Activated CD4-positive, alpha-beta T cell treated with anti-CD3 and anti-CD28 coated beads for 4 hours (primary cell): ENCODE measurements at places on chromosomes 12 and 14.

GRCh38 chr12:46209170-46209569, 59.7 kb downstream of the SLC38A1 start:
- no peak for DNase-seq

DNA sequence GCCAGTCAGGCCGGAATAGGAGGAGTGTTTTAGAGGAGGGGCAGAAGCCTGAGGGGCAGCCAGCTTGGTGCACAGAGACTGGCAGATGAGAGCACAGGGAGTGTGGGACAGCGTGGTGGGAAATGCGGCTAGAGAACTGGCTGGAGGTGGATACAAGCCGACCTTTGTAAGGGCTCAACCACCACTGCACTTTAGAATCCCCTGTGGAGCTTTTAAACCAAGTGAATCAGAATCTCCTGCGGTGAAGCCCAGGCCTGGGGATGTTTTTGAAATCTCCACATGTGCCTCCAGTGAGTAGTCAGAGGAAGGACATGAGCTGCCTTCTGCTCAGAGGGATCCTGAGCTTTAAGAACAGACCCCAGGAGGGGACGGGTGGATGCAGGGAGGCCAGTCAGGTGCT, 10.9 kb upstream of the PCED1B start:
- DNase-seq: no peak

DNA sequence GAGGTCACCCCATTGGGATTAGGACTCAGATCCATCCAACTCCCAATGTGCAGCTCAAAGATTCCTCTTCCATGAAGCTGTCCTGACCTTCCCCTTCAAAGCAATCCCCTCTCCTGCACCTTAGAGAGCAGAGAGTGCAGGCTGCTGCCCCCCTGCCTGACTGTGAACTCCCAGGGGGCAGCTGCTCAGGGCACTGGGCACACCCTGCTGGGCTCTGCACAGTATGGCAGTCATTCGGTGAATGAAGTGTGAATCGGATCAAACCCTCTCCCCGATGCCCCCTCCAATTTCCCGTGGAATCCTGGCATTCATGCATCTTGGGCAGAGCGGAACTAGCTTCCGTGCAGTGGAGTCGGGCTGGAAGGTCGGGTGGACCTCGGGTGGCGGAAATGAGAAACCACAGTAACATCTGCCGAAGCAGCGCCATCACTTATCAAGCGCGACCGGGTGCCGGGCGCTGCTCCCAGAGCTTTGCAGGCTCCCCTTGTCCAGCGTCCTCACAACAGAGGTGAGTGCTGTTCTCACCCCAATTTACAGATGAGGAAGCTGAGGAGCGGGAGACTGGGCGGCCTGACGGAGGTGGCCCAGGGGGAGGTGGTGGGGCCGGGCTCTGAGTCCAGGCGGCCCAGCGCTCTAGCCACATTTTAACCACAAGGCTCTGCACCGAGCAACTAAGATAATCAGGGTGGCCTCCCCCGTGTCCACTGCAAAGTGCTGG, 14.7 kb downstream of the GALNT9 start:
- DNase-seq: no peak

DNA sequence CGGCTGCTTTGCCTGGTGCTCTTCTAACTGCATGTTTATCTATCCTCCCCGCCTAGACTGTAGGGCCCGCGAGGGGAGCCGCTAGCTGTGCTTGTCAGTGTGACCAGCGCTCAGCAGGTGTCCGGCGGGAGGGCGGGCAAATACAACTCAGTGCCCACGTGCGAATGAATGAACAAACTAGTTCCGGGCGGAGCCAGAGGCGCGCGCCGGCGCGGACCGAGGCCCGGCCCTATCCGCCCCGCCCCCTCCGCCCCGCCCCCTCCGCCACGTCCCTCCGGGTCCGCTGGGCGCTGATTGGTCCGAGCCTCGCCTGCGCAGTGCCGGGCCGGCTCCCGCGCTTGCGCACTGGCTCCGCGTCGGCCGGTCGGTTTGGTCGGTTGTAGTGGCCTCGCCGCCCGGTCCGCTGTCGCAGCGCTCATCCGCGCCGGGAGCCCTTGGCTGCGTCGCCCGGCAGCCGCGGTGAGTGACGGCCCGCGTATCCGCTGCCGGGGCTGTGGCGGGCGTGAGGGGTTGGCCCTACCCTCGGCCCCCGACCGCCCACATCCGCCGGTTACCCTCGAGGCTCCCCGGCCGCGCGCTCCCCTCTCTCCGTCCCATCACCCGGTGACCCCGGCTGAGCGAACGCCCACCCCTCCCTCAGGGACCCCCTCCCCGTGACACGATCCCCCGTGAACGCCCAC, 60.0 kb downstream of the DDX51 start:
- DNase-seq: peak; percentile 81

- no peak for DNase-seq
Measured at GRCh38 chr12:67436230-67436629, 167.1 kb downstream of the CAND1 start.

- no peak for DNase-seq
Measured at GRCh38 chr14:54223831-54224402, 172.9 kb upstream of the CDKN3 start.

GRCh38 chr12:47729233-47729632, 3.9 kb upstream of the ENDOU start:
- DNase-seq: no peak

- no peak for DNase-seq
Measured at GRCh38 chr12:93279565-93280412, 97.9 kb upstream of the NUDT4 start.

GRCh38 chr12:46523863-46524770, 151.5 kb upstream of the SLC38A2 start:
- peak; percentile 39 for DNase-seq

GRCh38 chr12:54587315-54587873, 1.1 kb downstream of the PPP1R1A start:
- no peak for DNase-seq

GRCh38 chr12:69792533-69792932, 32.5 kb upstream of the MYRFL start:
- DNase-seq: no peak

DNA sequence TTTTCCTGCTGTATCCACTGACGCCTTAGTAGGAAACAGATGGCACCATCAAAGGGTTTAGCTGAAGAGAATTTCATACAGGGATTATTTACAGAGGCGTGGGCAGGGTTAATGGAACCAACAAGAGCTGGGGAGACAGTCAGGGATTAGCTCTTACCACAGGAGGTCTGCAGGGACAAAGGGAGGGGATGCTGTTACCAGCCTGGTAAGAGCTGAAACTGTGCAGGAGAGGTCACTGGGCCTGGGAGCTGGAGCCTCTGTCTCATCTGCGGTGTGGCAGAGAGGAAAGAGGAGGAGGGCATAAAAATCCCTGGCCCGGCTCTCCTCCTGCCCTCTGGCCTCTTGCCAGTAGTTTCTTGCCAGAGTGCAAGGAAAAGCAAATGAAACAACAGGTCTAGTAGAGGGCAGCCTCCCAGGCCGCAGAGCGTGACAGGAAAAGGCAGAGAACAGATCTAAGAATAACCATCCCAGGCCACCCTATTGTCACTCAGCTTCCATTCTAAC, 18.9 kb upstream of the POC1B start:
- no peak for DNase-seq

DNA sequence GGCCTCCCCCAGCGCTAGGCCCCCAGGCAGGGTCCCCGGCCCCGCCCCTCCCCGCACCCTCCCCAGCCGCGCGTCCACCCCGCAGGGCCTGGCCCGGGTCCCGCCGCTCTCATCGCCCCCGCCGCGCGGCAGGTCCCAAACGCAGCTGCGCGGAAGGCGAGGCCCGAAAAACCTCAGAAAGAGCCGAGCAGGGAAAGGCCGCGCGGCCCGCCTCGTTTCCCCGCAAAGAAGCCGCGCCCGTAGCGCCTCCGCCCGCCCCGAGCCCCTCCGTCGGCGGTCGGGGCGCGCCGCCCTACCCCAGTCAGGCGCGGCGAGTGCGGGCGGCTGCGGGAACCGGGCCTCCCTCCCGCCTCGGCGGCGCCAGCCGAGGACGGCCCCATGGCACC, 324 bp downstream of the POLE start:
- peak; percentile 6 for DNase-seq

- no peak for DNase-seq
Measured at GRCh38 chr12:76948879-76949278, 70.1 kb upstream of the CSRP2 start.

- DNase-seq: no peak
Measured at GRCh38 chr12:54299515-54300224, 1.1 kb downstream of the NFE2 start.

GRCh38 chr14:93857081-93857480, 68.8 kb upstream of the PRIMA1 start:
- DNase-seq: no peak

DNA sequence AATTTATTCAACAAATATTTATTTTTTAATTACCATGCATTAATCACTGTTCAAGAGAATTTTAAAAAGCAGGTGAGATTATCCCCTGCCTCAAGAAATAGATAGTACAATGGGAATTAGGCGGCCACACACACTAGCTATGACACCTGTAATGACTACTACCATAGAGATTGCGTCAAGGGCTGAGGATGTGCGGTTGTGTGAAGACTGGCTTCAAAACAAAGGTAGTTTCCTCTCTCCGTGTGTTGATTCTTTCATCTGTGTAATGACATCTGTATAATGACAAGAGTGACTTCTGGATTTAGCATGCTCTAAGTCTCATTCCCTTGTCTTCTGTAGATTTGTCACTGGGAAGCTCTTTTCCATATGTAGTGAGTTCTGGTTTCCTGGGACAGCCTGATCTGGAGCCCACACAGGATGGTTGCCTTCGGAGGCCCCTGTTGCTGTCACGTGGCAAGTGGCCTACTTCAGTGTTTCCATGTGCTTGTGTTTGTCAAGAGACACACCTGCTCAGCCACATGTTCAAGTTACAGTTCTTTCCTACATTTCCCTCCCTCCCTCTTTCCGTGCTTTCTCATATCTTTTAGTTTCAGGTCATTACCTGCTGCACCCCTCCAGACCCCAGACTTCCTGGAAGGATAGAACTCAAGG, 64.3 kb downstream of the GALNT8 start:
- DNase-seq: no peak

- no peak for DNase-seq
Measured at GRCh38 chr14:63892265-63892664, 39.5 kb downstream of the SYNE2 start.

DNA sequence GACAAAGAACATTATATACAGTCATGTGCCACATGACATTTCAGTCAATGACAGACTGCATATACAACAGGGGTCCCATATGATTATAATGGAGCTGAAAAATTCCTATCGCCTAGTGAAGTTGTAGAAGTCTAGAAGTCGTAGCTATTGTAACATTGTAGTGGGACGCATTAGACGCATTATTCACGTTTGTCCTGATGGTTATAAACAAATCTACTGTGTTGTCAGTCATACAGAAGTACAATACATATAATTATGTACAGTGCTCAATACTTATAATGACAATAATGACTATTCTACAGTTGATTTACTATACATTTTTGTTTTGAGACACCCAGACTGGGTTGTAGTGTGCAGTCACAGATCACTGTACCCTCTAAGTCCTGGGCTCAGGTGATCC, 64.1 kb upstream of the AP4S1 start:
- no peak for DNase-seq

DNA sequence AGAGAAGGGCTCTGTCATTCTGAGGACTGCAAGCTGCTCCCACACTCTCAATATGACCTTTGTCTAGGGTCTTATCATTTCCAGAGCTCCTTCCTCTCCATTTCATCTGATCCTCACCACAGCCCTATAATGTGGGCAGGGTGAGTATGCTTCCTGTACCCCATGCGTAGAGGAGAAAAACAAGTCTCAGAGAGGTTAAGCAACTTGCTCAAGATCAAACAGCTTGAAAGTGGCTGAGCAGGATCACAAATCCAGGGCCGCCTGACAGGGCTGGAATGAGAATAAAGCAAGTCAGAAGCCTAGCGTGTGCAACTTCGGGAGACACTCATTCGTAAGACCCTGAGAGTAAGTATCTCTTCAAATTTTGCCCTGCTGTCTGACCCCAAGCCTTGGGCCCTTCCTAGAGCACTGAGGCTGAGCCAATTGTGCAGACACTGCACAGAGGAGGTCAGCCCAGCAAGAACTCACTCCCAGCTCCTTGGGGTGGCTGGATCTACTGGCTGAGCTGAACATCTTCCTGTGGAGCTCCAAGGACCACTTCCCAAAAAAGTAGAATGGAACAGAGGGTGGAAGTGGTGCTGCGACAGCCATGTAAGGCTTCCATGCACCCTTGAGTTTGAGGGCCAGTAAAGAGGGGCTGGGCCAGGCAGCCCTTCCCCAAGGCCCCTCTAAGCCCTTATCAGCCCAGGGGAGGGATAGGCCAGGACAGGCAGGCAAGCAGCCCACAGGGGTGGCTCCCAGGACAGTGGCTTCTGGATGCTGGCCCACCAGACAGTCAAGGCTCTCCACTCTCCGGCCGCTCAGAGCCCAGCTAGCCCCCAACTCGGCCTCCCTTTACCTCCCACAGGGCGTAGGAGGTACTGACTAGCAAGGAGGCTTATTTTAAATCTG, 10.5 kb downstream of the ZFP36L1 start:
- peak; percentile 54 for DNase-seq

DNA sequence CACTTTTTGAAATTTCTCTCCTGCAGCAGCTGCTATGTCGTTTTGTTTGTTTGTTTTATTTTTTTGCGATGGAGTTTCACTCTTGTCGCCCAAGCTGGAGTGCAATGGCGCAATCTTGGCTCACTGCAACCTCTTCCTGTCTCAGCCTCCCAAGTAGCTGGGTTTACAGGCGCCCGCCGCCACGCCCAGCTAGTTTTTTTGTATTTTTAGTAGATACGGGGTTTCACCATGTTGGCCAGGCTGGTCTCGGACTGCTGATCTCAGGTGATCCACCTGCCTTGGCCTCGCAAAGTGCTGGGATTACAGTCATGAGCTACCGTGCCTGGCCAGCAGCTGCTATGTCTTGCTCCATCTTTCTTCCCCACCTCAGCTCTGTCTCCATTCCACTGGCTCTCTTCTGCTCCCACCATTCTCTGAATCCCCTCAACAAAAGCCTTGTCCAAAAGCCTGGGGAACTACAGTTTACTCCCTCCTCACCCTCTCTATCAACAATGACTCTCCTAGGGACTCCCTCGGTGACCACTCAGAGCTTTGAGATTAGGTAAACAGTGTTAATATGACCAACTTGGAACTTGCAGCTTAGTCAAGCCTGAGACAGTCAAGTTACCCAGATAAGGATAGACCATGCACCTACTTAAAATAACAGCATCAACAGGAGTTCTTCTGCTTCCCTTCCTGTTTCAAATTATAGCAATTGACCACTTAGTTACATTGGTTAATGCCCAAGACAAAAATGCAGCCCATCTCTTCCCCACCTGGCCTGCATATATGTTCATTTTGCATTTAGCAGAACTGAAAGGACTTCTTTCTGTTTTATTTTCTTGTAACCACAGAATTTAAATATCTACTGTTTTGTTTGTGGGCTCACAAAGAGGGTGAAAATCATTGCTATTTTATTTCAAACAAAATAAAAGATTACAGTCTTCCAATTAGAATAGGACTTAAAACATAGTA, 189.0 kb upstream of the AMIGO2 start:
- DNase-seq: no peak

DNA sequence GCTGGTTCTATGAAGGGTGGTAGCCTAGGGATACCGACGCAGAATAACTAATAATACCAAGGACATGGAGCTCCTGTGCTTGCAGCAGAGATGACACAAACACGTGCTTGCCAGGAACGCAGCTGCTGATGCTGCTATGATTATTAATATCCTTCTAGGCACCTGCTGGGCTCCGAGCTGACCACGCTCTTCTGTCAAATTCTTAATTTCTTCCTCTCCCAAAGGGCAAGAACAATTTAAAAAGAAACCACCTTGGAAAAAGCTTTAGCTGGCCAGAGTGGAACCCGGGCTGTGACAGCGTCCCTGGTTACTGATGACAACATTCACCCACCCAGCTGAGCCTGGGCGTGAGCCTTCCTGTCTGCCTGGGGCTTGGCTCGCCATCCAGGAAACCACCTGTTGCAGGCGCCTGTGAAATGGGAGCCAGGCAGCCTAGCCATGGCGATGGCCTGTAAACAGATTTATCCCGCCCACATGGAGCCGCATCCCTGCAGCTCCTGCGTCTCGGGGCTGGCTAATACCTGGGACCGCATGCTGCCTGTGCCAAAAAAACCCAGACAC, 28.8 kb downstream of the CLMN start:
- DNase-seq: no peak
